ENCODE measurements at places on chromosomes 6 and 20.

DNA sequence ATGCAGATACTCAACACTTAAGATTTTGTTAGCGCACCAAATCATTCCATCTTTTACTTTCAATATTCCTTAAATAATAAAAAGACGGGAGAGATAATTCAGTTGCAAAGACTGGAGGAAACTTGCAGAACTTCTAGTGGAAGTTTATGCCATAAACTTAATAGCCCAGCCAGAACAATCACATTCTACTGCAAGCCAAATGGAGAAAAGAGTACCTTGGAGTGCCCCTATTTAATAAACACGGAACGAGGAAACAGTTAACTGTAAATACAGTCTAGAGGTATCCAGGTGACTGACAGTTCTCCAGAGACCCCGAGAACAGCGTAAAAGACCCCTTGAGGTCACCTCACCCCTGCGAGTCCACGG lies 635 bp downstream of the SLC35B3 start:
- peak overlapping the region; percentile 75 for H3K27ac ChIP-seq
- H3K4me3 ChIP-seq: peak overlapping the region; percentile 74
- DNase-seq: no peak
- peaks cover 17% of the 10 kb centered on the region for H3K4me1 ChIP-seq

DNA sequence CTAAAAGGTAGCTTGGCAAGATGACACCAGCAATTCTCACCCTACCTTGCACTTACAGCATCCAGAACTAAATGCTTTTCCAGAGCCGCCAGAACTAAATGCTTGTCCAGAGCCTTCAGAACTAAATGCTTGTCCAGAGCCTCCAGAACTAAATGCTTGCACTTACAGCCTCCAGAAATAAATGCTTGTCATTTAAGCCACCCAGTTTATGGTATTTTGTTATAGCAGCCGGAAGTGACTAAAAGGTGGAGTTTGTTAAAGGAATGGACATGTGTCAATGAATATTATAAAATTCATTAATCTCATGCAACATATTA lies 133.5 kb downstream of the GPX5 start:
- no peaks in the 10 kb centered on the region for H3K4me1 ChIP-seq
- H3K4me3 ChIP-seq: peak overlapping the region; percentile 48
- H3K27me3 ChIP-seq: no peaks in the 10 kb centered on the region
- no peak for DNase-seq
- H3K27ac ChIP-seq: no peak overlapping the region
- no peaks in the 10 kb centered on the region for H3K36me3 ChIP-seq

- peaks cover 17% of the 10 kb centered on the region for H3K36me3 ChIP-seq
- no peak for DNase-seq
- no peak overlapping the region for H3K27ac ChIP-seq
- H3K4me3 ChIP-seq: no peak overlapping the region
- H3K4me1 ChIP-seq: no peaks in the 10 kb centered on the region
These were observed 6.0 kb downstream of the SUMO4 start for GRCh38 chr6:149405823-149406765.

- H3K4me3 ChIP-seq: no peak overlapping the region
- H3K27ac ChIP-seq: no peak overlapping the region
- H3K4me1 ChIP-seq: no peaks in the 10 kb centered on the region
- DNase-seq: no peak
These were observed 661.7 kb upstream of the CITED2 start for GRCh38 chr6:140036196-140036595.

DNA sequence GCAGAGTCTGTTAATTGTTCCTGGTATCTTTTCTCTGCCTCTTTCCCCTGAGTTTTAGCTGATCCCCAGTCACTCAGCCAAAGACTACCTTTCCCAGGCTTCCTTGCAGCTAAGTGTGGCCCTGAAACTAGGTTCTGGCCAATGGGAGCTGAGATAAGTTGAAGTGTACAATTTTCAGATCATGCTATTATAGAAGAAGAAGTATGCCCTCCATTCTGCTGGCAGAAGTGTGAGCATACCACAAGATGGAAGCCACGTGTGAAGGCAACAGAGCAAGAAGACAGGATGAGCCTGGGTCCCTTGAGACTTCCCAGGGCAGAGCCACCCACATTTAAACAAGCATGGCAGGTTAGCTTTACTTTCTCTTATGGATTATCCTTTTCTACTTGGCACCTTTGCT lies 273.2 kb downstream of the HIVEP2 start:
- no peaks in the 10 kb centered on the region for H3K27me3 ChIP-seq
- no peak for DNase-seq
- H3K4me3 ChIP-seq: no peak overlapping the region
- H3K27ac ChIP-seq: no peak overlapping the region

GRCh38 chr6:158381214-158381613 lies 68.9 kb downstream of the TULP4 start:
- H3K27me3 ChIP-seq: no peaks in the 10 kb centered on the region
- H3K4me1 ChIP-seq: no peaks in the 10 kb centered on the region
- no peak for DNase-seq
- H3K36me3 ChIP-seq: no peaks in the 10 kb centered on the region
- H3K27ac ChIP-seq: no peak overlapping the region

DNA sequence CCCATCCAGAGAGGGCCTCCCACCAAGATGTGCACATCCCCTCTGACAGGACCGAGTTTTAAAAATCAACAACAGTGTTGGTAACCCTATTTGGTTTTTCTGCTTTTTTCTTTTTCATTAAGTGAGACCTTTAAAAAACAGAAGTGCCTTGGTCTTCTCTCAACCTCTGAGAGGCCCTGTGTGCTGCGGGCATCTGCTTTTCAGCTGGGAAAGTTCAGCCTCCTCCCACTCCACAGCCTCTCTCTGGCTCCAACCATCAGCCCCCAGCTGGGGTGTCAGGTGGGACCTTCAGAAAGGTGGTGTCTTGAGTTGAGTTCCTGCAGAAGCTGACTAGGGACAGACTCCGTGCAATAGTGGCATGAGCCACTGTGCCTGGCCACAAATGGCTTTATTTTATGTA lies 64.6 kb upstream of the ZMYND8 start:
- no peak overlapping the region for H3K27ac ChIP-seq
- H3K27me3 ChIP-seq: no peaks in the 10 kb centered on the region
- H3K36me3 ChIP-seq: no peaks in the 10 kb centered on the region
- no peak overlapping the region for H3K4me3 ChIP-seq

DNA sequence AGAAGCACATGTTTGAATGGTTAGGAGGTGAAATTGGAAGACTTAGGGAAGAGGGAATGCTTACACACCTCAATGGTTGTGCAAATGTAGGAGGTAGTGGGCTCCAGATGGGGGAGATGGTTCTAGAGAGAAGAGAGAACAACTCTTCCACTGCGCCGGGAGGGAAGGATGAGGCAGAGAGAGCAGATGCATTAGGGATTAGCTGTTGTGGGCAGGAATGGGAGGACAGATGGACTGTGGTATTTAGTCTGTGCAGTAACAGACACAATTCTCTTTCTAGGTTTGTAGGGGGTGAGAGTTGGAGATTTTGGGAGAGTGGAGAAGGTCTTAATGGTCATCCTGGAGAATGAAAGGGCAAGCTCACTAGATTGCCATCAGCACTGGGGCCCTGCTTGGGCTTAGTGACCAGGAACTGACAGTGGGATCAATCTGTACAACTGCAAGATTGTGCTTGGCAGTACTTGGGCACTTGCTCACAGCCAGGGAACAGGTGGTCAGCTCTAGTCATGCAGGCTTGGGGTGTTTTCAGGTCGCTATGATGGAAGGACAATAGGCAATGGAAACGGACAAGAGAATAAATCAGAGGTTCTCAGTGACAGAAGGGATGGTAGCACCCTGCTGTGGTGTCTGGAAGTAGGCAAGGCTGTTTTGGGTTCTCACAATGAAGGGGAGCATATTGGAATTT lies 182.0 kb upstream of the MYLIP start:
- H3K27ac ChIP-seq: no peak overlapping the region
- no peak overlapping the region for H3K4me3 ChIP-seq
- no peak for DNase-seq
- H3K4me1 ChIP-seq: no peaks in the 10 kb centered on the region

DNA sequence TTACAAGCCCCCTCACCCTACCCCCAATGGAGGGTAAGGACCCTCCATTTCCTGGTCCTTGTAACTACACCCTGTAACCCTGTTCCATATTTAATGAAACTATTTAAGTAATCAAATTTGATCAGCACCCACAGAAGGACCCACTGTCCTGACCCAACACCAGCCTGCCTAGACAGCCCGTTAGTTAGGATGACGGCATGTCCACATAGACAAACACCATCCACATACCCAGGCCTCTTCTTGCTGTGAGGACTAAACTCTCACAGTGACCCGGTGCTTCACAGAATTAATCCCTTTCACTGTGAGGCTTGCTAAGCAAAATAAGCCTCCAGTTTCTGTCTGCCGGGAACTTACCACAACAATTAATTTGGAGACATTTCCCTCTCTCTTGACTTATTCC lies 32.8 kb upstream of the FOXQ1 start:
- DNase-seq: no peak
- no peak overlapping the region for H3K27ac ChIP-seq
- H3K36me3 ChIP-seq: no peaks in the 10 kb centered on the region
- no peaks in the 10 kb centered on the region for H3K4me1 ChIP-seq
- H3K27me3 ChIP-seq: no peaks in the 10 kb centered on the region
- H3K4me3 ChIP-seq: no peak overlapping the region

GRCh38 chr6:38933426-38933825 lies 115.2 kb upstream of the GLP1R start:
- no peaks in the 10 kb centered on the region for H3K36me3 ChIP-seq
- H3K27ac ChIP-seq: no peak overlapping the region
- H3K27me3 ChIP-seq: no peaks in the 10 kb centered on the region
- no peaks in the 10 kb centered on the region for H3K4me1 ChIP-seq
- H3K4me3 ChIP-seq: no peak overlapping the region
- no peak for DNase-seq

GRCh38 chr20:42097741-42098140 lies 479.6 kb upstream of the CHD6 start:
- no peak overlapping the region for H3K4me3 ChIP-seq
- H3K27me3 ChIP-seq: no peaks in the 10 kb centered on the region
- no peak for DNase-seq
- H3K36me3 ChIP-seq: no peaks in the 10 kb centered on the region
- no peak overlapping the region for H3K27ac ChIP-seq
- H3K4me1 ChIP-seq: no peaks in the 10 kb centered on the region

- H3K4me1 ChIP-seq: peaks cover 5% of the 10 kb centered on the region
- H3K27ac ChIP-seq: no peak overlapping the region
- DNase-seq: no peak
- no peak overlapping the region for H3K4me3 ChIP-seq
- peaks cover 3% of the 10 kb centered on the region for H3K36me3 ChIP-seq
- H3K27me3 ChIP-seq: no peaks in the 10 kb centered on the region
These were observed 20.3 kb downstream of the BCKDHB start for GRCh38 chr6:80126657-80127345.

- peak; percentile 41 for DNase-seq
- no peak overlapping the region for H3K4me3 ChIP-seq
- no peaks in the 10 kb centered on the region for H3K27me3 ChIP-seq
- no peak overlapping the region for H3K27ac ChIP-seq
- H3K36me3 ChIP-seq: no peaks in the 10 kb centered on the region
These were observed 20.3 kb downstream of the SYNDIG1 start for GRCh38 chr20:24489631-24490260.

DNA sequence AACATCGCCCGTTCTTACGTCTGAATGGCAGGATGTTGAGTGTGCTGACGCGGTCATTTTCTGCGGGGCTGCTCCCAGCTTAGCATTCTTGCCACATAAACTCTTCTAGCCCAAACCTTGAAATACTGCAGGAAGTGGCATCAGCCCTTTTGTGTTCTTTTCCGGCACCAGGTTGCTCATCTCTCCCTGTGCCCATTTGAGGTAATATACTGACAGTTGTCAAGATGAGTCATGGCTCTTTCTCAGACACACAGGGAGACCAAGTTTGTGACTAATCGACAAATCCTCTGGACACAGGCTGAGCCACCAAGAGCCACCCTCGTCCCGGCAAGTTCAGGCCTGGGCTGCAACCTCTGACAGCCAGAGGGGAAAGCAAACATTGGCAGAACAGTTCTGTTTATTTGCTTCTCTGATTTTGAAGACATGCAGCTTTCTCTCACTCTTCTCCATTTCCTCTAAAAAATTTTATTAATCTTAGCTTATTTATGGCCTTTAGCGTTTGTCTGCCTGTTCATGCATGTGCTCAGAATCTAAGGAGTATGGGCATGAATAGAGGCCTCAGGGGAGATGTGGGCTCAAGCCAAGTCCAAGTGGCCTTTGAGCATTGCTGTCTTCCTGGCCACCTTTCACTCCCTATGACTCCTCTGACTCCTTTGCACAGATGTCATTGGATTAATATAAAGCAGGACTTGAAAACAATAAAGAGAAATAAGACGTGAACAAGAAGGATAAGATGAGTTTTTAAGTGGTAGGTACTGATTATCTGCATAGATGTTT lies 328.2 kb upstream of the JAG1 start:
- no peak overlapping the region for H3K4me3 ChIP-seq
- no peak for DNase-seq
- no peaks in the 10 kb centered on the region for H3K36me3 ChIP-seq
- no peak overlapping the region for H3K27ac ChIP-seq
- no peaks in the 10 kb centered on the region for H3K4me1 ChIP-seq

GRCh38 chr6:71879016-71879415 lies 7.3 kb upstream of the RIMS1 start:
- no peak for DNase-seq
- no peak overlapping the region for H3K4me3 ChIP-seq
- H3K4me1 ChIP-seq: no peaks in the 10 kb centered on the region
- no peak overlapping the region for H3K27ac ChIP-seq

GRCh38 chr6:162618448-162619002 lies 109.0 kb downstream of the PRKN start:
- H3K27ac ChIP-seq: no peak overlapping the region
- H3K27me3 ChIP-seq: no peaks in the 10 kb centered on the region
- no peak overlapping the region for H3K4me3 ChIP-seq
- no peaks in the 10 kb centered on the region for H3K36me3 ChIP-seq
- H3K4me1 ChIP-seq: no peaks in the 10 kb centered on the region
- no peak for DNase-seq

DNA sequence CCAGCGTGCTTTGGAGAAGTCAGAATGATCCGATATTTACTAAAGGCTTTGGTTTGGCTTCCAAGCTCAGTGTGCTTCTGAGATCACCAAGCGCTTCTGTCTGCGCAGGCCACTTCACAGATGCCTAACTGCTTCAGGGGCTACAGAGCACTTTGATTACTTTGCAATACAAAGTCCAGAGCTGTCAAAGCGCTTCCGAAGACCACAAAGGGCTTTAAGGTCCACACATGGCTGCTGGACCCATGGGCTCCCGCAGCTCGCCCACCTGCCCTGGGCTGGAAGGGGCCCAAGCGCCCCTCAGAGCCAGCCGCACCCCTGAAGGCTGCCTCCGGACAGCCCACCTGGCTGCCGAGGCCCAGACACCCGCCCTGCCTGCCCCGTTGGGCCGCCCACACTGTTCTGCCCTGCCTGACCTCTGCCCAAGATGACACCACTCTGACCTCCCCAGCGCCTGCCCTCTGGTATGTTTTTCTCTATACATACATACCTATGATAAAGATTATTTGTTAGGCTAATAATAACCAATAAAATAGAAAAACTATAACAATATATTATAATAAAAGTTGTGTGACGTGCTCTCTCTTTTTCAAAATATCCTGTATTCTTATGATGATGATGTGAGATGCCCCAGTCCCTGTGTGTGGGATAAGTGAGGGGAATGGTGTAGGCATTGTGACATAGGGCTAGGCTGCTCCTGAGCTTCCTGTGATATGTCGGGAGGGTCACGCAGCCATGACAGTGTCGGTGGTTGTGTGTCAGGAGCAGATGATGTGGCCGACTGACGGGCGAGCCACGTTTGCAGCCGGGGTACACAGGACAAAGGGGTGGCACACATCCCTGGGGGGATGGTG lies 22.6 kb downstream of the DYNLT1 start:
- no peak overlapping the region for H3K4me3 ChIP-seq
- H3K27me3 ChIP-seq: no peaks in the 10 kb centered on the region
- H3K36me3 ChIP-seq: peaks cover 11% of the 10 kb centered on the region
- no peak for DNase-seq

All from ascending aorta (tissue), 2 donors.